ENCODE measurements at places on chromosomes 7 and 10.
A peak's percentile ranks its signal among the peaks of the same experiment; 100 is the strongest.

- no peak for DNase-seq
Observed at GRCh38 chr7:83109352-83109751, 53.3 kb downstream of the PCLO start.

GRCh38 chr10:33293076-33293475 lies 41.4 kb downstream of the NRP1 start:
- no peak for DNase-seq

- no peak for DNase-seq
Observed at GRCh38 chr10:44341886-44342285, 43.0 kb downstream of the CXCL12 start.

DNA sequence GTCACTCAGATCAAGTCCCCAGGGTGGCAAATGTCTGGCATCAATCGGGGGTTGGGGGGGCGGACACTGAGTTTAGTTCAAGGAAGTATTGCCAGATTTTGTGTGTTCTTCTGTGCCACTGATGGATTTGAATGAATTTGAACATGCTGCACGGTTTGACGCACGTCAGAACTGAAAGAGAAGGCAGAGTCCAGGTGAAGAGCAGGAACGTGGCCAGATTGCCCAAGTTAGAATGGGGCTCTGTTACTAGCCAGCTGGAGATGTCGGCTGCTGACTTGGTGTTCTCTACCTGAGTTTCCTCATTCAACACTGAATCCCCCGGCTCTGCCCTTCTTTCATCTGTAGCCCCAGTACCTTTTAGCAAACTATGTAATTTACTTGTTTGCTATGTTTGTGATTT lies 180.2 kb downstream of the PRKCQ start:
- no peak for DNase-seq

DNA sequence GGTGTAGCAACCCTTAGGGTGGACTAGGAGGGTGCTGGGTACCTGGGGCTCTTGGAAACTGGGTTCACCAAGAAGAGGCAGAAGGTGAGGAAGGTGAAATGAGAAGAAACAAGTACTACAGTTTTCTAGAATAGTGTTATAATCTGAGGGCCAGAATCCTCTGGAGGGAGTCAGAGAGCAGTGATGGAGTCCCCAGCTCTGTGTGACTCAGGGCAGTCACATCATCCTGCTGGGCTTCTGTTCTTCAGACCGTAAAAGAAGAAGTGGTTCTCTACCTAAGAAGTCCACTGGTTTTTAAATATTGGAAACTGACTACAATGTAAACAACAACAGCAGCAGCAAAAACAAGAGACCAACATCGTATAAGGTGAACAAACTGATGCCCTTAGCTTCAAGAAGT lies 197.3 kb downstream of the PRPF18 start:
- peak; percentile 69 for DNase-seq

DNA sequence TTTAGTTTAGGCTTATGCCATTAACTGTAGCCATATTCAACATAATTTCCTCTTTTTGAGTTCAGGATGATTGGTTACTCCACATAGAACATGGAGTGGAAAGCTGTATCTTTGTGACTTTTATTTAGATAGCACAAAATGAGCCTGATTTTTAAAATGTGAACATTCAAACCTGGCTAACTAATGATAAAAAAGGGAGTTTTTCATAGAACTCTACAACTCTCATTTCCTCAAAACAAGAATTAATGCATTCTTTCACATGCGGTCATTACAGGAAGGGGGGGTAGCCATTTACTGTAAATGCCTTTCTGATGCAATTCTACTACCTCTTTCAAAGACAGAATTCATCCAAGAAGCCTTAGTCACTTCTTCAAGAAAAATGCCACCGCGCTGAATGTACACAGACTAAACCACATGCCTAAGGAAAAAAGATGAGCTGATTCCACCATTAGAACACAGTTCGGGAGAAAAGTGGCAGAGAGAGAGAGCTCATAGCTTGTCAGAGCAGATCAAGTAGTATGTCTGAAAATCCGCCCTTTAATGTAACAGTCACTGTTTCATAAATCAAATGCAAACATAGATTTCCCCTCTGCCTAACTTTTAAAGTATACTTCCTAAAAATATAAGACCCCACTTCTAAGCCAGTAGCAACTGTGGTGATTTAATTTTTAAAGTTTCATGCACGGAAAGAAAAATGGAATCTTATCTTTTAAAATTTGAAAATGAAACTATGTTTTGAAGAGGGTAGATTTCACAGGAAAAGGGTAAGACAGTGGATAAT lies 226.4 kb upstream of the KLF14 start:
- DNase-seq: peak; percentile 83

DNA sequence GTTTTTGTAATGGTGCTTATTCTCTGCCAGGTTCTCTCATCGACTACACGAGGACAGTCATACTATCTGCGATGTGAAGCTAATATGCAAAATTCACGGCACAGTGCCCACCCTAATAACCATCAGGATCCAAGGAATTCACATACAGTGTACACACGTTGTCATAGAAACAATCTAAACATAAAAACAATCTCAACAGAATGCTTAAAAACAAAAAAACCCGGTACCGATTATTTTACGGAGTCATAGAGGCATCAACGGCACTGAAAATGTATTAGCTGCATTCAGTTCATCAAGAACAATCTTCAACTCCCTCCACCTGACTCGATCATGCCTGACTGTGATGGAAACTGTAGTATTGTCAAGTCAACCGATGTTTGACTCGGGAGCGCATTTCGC lies 628 bp downstream of the MRPS33 start:
- DNase-seq: no peak

GRCh38 chr7:20197837-20198236 lies 19.3 kb downstream of the MACC1 start:
- DNase-seq: no peak

DNA sequence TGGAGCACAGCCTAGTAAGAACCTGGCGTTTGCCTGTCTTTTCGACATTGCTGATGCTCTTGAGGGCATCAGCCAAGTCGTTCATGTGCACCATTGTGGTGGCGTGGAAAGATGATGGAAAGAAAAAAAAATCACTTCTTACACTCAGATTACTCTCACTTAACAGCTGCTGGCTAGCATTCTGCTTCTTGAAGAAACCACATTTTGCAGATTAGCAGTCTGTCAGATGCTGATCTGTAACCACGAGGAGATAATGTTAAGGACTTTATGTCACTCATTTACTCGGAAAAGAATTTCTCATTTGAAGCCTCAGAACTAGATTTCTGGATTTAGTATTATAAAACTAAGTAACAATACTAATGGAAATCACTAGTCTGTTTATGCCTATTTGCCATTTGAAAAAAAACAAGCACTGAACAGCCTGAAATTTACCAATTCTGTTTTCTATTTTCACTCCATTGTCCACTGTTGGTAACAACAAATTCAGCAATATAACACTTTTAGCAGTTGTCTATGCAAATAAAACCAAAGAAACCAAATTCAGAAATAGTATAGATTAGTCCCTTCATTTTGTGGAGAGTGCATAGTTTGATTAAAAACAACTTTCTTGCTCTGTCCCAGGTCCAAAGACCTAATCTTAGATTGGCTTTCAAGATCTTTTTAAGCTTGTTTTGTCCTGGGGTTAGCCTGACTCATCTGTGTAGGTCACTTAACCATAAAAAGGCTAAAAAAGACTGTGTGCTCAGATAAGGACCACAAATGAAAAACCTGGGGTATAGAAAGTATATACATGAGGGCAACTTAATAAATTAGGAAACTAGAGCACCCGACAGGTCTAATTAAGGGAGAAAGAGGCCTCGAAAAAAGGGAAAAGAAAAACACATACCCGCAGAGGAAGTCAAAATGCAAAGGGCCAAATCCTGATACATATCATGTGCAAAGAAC lies 67.5 kb downstream of the NT5C2 start:
- DNase-seq: no peak

GRCh38 chr7:15218261-15218660 lies 315.7 kb upstream of the DGKB start:
- no peak for DNase-seq

DNA sequence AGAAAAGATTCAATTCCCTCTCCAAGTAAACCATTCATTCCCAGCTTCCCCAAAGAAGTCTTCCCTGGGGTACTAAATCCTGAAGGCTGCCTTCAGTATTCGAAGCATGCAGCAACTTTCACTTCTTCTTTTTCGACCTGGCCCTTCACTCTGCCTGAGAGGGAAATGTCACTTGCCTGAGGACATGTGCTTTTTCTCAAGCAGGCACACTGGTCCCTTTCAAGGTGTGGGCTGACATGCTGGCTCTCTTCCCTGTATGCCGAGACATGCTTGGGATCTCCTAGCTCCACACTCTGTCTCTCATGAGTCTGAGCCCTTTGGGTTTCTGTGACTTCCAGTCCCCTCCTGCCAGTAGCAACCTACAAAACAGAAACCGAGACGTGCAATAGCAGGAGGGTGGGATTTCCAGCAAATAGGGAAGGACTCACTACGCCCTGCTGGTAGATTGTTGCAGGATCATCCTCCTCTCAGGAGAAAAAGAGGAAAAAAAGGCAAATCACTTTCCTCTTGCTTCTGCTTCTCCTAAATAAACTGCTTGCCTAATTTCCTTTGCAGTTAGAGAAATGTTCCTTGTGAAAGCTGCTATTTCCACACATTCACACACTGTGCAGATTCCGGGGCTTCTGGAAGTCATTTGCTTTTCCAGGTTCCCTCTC lies 33.5 kb downstream of the FIGNL1 start:
- DNase-seq: peak; percentile 83

DNA sequence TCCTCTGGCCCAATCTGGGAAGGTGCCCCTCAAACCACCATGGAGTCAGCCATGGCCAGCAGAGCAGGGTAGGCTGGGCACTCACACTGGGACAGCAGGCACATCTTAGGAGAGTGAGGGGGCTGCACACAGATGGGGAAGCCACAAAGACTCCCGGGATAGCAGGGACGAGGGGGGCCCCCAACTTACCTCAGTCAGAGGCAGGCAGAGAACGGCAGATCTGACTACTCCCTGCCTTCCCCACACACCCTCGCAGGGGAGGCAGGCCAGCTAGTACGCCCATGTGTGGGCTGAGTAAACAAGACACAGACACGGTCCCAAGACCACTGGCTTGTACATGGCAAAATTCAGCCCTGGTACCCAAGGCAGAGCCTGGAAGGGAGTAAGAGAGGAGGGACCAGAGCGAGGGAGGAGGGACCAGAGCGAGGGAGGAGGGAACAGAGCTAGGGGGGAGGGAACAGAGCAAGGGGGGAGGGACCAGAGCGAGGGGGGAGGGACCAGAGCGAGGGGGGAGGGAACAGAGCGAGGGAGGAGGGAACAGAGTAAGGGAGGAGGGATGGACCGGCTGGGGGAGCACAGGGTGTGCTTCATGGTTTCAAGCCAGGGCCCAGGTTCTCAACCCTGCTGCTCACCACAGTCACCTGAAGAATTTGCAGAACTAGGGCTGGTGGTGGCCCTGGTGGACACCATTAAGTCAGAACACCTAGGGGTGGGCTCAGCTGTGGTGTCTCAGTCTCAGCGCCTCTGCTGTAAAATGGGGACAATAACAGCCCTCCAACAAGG lies 73.8 kb downstream of the RGS10 start:
- no peak for DNase-seq

GRCh38 chr10:76341740-76342139 lies 910.3 kb downstream of the LRMDA start:
- DNase-seq: no peak

DNA sequence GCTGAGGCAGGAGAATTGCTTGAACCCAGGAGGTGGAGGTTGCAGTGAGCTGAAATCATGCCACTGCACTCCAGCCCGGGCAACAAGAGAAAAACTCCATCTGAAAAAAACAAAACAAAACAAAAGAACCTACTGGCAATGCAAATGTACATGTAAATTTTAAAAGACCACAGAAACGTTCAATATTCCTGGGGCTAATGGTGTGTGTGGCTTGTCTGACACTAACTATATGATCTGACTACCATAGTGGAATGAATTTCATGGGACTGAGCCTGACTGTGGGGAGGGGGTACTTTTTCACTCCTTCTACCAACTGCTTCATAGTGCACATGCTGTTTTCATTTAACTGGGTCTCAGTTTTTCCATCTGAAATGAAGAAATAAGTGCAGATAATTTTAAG lies 69.6 kb downstream of the ITPRID1 start:
- no peak for DNase-seq

DNA sequence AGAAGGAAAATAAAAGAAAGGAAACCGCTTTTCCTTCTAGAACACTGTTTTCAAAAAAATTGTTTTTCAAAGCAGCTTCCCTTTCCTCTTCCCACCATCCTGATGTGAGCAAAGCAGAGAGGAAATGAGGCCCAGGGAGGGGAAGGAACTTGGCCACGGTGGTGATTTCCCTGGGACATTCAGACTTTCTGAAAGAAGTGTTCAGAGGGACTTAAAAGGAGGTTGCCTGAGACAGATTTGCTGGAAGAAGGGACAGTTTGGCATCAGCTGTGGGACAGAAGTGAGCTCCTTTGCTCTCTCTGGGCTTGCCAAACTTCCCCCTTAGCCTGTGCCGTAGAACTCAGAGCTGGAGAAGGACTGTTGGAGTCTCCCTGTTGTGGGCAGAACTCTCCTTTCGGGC lies 30.3 kb downstream of the ADCYAP1R1 start:
- DNase-seq: no peak

DNA sequence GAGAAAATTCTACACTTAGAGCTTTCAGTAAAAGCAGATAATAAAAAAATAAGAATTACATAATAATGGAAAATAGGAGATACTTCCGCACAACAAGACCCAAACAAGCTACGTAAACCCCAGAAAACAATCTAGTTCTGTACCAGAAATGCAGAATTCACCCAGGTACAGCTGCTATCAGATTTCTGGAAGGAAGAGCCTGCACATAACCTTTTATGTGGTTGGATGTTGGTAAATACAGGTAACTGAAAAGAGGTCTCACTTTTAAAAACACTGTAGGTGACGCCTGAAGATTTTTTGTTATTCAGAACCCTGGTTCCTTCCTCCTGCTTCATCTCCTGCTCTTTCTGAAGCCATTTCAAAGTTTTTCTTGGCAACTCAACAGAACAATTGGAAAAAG lies 29.9 kb downstream of the PANK1 start:
- DNase-seq: no peak

DNA sequence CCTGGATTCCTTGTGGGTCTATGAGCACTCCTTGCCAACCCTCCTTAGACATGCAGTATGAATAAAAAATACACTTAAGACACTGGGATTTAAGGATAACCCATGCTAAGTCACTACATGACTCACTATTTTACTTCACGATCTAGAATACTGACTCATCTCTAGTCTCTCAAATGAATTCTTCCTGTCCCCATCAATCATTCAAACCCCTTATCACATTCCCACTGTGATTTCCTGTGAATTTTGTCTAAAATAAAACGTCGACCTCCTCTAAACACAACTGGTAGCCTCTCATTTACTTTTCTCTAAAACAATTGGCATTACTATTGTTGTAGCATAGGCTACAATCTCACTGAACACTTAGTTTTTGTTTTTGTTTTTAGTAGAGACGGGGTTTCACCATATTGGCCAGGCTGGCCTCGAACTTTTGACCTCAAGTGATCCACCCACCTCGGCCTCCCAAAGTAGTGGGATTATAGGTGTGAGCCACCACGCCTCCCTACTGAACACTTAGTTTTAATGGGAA lies 3.9 kb upstream of the IQUB start:
- DNase-seq: no peak

DNA sequence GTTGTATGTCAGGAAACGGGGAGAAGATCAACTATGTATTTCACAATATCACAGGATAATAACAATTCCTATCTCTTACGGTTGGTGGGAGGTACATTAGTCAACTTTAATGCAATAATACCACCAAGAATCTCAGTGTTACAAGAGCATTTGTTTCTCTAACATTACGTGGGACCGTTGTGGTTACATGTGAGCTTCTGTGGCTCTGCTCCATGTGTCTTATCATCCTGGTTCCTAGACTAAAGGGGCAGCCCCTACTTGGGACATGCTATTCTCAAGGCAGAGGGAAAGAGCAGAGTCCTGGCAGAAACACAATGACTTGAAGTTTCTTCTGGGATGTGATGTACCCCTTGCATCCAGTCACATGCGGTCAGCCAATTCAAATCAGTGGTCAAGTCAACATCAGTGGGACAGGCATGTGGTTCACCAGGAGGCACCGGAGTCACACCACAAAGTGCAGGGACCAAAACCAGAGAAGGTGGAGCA lies 2.5 kb upstream of the ZNF22 start:
- DNase-seq: no peak

Measured in OCI-LY7 (cell line).